ENCODE measurements at places on chromosomes 1 and 21. TPM values are rescaled to one million over a fixed set of nuclear protein-coding genes. Genes with fewer than 3 reads are reported as not detected.

The NUP210L gene
- polyA plus RNA-seq = not detected

The TMEM201 gene
- 1.0 TPM for polyA plus RNA-seq

The TPTE gene
- not detected for polyA plus RNA-seq

GRCh38 chr1:65554829-65555228 is 134.4 kb downstream of the LEPR start:
- DNase-seq = no peak

- DNase-seq = no peak
Observed at GRCh38 chr1:203028784-203029553, 2.7 kb downstream of the PPFIA4 start.

DNA sequence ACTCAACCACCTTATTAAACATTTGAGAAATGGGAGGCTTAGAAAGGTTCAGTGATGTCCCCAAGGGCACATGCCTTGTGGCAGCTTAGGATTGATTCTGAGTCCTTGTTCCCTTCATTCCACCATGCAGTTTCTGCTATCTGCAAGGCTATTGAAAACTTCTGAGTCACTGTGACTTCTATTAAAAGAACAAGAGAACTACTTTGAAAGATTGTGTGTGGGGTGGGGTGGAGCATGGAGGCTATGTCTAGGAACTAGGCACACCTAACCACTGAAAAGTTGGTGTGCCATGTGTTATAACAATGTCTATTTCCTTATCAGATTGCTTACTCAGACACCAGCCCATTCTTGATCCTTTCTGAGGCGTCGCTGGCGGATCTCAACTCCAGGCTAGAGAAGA is 10.8 kb downstream of the MTARC1 start:
- DNase-seq = no peak

DNA sequence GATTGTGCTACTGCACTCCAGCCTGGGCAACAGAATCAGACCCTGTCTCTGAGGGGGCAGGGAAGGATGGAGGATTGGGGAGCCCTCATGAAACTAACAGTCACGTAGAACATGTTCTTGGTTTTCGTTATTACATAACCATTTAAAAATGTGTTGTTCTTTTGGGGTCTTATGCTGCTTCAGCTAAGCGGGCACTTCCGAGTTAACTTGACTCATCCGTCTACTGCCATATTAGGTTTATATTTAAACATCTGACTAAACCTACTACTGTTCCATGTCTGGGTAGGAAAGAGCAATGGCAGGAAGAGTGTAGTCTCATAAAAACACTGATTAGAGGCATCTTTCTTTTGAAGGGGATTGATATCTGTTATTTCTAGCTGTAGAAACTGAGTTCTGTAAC is 59.5 kb upstream of the BMP8A start:
- no peak for DNase-seq

DNA sequence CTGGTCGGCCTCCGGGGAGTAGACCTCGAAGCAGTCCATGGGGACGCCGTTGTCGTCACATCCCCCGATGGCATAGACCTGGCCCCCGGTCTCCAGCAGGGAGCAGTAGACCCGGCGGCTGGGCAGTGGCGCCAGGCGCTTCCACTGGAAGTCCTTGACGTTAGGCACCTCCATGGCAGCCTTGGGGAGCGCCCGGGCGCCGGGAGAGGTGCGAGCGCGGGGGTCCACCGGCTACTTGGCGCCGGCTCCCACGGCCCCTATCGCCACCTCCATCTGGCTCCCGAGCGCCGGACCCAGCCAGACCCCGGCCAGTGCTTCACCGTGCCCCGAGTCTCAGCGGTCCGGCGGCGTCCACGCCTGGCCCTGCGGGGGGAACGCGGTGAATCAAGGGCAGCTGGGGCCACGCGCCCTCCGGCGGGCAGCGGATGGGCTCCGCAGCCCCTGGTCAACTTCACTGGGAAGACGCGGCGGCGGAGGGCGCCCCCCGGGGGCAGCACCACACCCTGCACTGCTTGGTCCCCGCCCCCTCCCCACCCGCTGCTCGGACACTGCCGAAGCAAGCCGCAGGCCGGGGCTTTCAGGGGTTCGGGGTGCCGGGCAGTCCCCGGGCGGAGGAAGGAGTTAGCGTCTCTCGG is 13.2 kb downstream of the KLHDC8A start:
- DNase-seq = no peak

- no peak for DNase-seq
Observed at GRCh38 chr1:205474571-205474970, 18.7 kb upstream of the BLACAT1 start.

GRCh38 chr1:159591981-159592380 is 4.4 kb downstream of the APCS start:
- DNase-seq = no peak

GRCh38 chr1:46606255-46606965 is 2.3 kb upstream of the MKNK1 start:
- no peak for DNase-seq

Data from naive thymus-derived CD4-positive, alpha-beta T cell (primary cell).